ENCODE measurements at places on chromosomes 2 and 18.
A peak's percentile ranks its signal among the peaks of the same experiment; 100 is the strongest.

DNA sequence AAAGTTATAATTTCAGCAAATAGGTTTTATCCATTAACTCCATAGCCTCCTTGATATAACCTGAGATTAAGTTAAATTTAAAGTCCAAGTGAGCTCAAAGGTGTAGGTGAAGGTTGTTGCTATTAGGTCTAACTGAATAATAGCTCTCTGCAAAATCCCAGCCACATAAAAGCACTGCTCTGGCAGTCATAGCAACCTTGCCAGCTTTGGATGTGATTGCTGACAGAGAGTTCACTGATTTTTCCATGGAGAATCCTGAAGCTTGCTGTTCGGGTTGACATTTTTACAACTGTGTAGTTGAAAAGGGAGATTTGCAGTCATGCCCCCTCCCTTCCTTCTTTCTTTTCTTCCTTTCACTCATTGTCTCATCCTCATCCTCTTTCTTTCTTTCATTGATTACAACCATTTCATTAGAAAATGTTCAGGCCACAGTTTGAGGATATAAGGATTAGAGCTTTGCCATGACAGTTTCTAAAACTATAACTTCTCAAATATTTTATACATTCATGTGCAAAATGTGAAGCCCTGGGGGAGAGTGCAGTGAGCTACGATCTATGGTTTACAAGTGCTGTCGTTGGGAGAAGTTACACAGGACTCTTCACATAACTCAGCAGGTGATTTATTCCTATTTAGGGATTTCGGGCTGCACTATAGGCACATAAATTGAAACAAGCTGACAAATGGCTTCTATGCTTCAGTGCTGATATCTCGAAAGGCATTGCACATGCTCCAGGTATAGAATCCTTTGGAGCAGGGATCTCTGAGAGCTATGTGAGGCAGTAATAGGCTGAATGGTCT lies 193.8 kb downstream of the LRRTM4 start:
- DNase-seq, result no peak

DNA sequence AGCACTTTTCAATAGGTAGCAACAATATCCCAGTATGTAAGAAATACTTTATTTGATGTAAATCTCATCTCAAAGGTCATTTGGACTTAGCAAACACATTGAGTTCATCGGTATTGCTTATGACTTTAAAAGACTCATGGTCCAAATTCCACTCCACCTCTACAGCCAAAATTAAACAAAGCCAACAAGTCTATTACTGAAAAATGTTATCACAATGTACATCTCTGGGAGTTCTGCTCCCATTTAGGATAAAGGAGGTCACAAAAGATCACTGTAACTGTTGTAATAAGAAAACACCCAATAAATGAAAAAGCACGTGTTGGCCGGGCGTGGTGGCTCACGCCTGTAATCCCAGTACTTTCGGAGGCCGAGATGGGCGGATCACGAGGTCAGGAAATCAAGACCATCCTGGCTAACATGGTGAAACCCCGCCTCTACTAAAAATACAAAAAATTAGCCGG lies 50.0 kb downstream of the ESCO1 start:
- DNase-seq, result no peak

- DNase-seq, result peak; percentile 37
Measured at GRCh38 chr18:58671632-58672564, 633 bp downstream of the MALT1 start.

GRCh38 chr2:170002096-170002495 lies 174.8 kb downstream of the UBR3 start:
- DNase-seq, result no peak

GRCh38 chr18:72063001-72063400 lies 481.1 kb downstream of the CBLN2 start:
- no peak for DNase-seq

DNA sequence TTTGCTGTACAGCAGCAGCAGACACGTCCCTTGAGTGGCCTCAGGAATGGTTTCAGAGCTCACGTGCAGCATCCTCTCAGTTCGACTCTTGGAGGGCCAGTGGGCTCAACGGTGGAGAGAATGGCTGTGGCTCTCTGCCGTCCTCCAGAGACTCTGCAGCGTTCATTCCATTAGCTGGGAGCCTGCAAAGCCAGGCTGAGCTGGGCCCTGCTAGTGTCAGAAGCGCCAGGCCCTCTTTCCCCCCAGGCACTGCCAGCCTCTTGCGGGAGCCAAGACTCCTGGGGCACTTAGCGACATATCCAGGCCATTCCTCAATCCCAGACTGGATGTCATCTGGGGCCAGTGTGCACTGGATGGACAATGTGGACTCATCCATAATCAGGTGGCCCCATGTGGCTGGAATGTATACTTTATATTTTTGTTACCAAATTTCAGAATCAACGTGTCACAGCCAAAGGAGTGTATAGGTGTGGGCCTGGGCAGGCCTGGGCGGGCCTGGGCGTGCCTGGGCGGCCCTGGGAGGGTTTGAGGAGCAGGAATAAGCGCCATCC lies 125.1 kb upstream of the EPAS1 start:
- DNase-seq, result no peak

DNA sequence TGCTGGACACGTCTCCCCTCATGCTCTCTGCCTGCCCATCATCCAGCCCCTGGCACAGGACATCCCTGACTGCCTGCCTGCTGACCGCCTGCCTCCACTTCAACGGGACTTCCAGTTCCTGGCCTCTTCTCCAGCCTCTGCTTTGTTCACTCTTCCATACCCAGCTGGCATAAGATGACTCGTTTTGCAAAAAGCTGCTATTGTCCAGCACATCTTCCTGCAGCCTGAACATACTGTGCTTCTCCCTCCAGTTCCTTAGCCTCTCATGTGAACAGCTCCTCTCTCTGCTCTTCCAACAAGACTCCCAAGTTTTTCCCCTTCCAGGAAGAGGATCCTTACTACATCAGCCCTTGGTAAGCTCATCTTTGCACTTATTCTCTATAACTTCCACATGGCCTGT lies 62.4 kb upstream of the SKOR2 start:
- no peak for DNase-seq

DNA sequence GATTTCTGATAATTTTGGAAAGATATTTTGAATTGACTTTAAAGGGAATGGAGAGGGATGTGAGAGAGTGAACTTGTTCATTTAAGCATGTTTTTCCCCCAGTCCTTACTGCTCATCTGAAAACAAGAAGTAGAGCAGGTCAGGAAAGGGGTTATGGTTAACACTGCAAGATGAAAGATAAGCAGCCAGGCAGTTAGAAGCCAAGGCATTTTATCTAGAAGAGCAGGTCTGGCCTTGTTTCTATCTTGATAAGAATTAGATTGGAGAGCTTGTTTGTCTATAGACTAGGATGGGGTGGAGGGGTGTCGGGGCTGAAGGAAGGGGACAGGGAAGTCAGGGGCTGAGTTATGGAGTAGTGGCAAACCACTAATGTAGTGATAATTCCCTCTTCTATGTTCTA lies 171.6 kb downstream of the IKZF2 start:
- no peak for DNase-seq

- no peak for DNase-seq
Measured at GRCh38 chr2:234450431-234451124, 46.3 kb downstream of the ARL4C start.

DNA sequence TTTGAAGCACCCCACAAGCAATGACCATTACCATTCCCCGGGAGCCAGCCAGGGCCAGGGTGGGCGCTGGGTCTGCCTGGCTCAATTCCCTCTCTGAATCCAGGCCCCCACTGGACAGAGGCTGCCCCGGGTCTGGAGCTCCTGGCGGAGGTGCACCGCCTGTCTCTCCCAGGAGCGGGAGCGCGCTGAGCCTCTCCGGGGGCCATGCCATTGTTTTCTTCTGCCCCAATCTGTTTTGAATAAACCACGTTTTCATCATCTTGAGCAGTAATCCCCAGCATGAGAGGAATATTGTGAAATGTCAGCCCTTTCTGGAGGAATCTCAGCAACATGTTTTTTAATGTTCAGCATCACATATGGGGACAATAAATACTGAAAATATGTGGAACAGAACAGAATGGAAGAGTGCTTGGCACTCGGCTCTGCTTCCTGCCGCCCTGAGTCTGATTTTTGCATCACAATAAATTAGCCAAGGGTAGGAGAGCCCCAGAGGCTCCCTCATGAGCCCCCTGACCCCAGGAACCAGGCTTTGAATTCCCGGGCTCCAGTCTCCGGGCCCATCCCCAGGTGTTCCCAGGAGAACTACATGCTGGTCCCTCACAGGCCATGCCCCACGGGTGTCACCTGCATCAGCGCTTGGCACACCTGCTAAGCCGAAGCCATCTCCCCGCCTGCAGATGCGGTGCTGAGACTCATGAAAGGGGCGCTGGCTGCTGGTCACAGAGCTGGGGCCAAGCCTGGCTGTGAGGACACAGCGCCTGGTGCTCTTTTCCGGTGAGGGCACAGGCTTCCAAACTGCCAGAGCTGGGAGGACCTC lies 88.8 kb downstream of the INHBB start:
- no peak for DNase-seq

DNA sequence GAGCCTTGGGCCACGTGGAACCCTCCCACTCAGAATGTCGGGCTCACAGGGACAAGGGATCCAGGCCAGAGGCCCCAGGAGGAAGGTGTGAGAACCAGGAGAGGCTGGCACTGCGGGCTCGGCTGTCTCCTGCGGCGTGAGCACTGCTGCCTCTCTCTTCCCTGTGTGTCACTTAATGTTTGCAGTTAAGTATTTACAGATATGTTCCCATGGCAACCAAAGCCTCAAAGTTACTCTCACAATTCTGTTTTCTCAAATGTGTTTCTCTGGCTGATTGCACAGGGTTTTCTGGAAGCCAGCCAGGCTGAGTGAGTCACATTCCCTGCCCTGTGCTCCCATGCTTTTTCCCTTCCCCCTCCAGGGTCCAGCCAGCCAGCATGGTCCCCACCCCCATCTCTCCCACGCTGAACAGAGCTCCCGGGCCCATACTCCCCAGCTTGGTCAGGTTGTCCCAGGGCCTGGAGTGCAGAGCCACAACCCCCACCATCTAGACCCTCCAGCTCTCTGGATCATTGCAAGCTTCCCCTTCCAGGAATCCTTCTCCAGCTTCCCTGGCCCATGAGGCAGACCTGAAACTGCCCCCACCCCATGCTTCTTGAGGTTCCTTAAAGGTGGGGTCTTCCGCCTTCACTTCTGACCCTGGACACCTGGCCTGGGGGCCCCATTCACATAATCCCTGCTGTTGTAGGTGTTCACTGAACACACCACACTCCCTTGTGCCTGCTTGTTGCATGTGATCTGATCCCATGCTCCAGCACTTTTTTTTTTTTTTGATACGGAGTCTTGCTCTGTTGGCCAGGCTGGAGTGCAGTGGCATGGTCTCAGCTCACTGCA lies 265.9 kb downstream of the CELF4 start:
- DNase-seq, result peak; percentile 1

DNA sequence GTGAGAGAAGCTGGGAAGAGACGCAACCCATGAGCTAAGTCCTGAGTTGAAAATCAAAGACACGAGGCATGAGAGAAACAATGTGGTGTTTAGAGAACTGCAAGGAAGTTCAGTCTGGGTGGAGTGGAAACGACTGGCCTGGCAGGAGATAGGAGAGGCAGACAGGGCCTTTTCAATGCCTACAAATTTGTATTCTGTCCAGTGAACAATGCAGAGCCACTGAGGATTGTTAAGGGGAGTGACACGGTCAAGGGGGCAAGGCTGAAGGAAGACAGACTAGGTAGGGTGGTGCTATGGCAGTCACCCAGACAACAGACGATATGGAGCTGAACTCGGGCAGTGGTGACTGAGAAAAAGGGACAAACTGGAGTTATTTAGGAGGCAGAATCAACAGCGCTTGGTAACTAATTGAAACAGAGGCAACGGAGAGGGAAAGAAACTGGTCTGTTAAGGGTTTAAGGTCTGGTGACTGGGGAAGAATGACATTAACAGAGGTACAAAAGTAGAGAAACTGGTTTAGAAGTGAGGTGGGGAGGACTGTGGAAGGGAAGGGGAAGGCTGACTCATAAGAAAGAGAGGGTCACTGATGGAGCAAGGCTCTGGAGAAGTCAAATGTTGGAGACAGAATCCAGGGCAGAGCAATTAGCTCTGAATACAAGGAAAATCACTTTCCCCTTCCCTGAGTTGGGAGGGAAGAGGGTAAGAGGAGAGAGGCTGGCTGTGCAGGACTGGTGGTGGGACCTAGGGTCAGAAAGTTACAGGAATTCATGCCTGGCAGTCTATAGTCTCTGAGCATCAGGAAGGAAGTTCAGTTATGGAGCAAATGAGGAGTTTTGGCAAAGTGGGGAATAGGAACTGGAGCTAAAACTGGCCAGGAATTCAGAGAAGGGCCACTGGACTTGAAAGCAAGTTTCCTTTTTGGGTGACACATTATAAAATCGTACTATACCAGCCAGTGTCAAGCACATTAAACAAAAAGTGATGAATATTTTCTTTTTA lies 63.4 kb upstream of the CHRNA1 start:
- DNase-seq, result no peak

DNA sequence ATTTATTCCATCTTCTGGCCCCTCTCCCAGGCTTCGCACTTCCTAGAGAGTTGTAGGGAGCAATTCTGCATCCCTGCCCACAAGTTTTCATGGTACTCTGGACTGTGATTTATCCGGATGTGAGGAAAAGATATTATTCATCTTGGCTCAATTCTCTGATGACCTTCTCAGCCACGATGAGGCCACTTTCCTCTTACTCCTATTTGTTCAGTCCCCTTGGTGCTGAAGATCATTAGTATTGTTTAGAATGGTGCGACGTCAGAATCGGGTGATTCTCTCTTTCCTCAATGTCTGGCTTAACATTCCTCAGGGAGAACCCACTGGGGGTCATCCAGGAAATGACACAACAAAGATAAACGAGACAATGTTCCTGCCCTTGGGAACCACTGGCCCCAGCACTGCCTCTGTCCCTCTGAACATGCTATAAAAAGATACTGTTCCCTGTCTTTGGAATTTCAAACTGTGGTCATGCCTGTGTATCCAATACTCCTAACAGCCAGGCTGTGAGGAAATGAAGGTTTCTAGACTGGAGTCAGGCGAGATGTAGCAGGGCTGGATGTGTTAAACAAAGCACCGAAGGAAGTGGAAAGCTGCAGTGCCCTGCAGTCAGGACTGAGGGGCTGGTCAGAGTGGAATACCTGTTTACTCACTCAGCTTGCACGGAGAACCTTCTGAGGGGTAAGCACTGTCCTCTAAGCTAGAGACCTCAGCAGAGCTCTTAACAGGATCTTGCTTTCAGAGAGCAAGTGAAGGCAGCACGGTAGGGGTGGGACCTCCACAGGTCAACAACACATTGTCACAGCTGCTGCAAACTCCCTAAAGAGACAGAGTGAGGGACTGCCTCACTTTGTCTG lies 12.9 kb upstream of the GLI2 start:
- DNase-seq, result no peak

GRCh38 chr2:37263839-37264238 lies 32.4 kb downstream of the NDUFAF7 start:
- DNase-seq, result no peak

DNA sequence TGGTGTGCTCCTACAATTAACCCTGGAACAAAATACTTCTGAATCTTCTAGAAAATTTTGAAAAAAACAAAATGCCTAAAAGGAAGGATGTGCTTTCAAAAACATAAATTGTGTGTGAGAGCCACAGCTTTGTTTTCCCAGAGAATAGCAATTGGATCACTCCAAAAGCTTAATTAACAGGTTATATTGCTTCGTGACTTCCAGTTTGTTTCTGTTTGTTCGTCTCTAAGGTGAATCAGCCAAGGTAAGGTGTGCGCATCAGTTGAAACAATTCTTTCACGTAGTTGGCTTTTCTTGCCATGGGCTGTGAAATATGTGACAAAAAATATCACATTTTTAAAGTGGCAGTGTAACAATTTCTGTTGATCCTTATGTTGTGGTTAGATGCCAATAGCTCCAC lies 90.3 kb upstream of the BARD1 start:
- no peak for DNase-seq

Data from inflammatory macrophage treated with lipopolysaccharide for 1 hour (primary cell).